ENCODE measurements at places on chromosomes 7 and 10.

DNA sequence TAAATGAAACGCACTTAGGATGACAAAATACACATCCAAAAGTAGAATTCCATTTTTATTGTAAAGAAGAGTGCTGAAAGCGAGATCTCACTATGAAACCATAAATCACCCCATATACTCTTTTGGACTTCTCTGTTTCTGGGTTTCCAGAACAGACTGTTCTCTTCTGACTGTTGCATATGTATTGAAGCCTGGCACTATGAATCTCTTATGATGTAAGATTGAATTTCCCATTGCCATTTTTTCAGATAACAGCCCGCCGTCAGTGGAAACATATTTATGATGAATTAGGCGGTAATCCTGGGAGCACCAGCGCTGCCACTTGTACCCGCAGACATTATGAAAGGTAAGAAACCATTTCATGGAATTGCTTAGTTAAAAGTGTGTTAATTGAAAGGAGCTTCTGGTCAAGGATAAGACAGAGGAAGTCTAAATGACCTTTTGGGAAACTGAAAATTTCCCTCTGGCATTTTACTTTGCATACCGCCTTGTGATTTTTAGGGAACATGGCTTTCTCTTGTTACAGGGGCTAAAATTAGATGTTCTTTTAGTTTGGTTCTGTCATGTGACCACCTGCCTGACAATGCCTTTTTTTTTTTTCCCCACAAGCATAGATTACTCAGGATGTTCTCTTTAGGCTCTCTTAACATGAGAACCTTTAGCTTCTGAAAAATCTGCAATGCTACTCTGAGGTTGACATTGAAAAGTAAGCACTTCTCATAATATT, 168.1 kb downstream of the ARID5B start:
- DNase-seq: no peak

GRCh38 chr10:116324951-116325635, 845 bp downstream of the CCDC172 start:
- DNase-seq: no peak

GRCh38 chr10:126247446-126247975, 140.8 kb downstream of the ADAM12 start:
- DNase-seq: no peak

DNA sequence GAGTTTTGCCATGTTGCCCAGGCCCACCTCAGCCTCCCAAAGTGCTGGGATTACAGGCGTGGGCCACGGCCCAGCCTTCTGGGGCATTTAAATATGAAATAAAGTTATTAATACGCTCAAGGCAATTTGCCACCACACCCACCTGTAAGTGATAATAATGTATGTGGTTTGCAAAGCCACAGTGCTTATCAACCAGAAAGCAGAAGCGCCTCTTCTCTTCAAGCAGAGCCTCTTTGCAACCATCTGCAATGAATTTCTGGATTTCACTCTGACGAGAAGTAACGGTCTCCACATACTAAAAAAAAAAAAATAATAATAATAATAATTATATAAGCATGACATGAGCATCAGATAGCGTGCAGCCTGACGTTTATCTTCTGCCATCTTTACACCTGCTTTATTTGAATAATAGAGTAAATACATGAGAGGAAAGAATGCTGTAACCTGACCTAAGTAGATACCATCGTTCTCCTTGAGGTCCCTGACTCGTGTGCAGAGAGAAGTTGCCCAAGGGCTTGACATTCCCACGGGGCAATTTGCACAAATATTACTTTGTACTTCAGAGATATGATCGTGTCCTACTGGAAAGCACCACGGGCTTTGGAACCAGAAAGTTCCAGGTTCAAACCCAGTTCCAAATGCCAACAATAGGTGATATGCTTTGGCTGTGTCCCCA, 34.0 kb downstream of the BRI3 start:
- no peak for DNase-seq

DNA sequence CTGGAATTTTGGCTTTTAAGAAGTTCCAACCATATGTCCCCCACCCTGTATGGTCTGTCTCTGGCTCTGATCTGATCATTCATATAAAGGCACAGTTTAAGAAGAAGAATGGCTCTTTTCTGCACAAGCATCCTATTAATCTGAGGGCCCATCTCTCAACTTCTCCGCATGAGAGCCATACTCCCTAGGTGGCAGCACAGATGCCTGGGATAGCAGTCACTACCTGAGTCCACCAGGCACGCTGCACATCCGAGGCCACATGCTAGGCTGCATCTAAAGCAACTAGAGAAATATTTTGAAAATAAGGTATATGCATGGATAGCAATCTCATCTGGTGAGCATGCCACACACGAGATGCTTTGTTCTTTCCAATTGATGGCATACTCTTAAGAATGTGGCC, 565.5 kb downstream of the PARD3 start:
- no peak for DNase-seq

- no peak for DNase-seq
Measured at GRCh38 chr10:21297603-21298383, 227.7 kb downstream of the SKIDA1 start.

DNA sequence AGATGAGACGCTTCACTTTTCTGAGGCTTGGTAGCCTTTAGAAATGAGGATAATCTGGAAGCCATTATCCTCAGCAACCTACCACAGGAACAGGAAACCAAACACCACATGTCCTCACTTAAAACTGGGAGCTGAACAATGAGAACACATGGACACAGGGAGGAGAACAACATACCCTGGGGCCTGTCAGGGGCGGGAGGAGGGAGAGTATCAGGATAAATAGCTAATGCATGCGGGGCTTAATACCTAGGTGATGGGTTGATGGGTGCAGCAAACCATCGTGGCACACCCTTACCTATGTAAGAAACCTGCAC, 48.9 kb downstream of the LRGUK start:
- DNase-seq: no peak

GRCh38 chr7:42440951-42441350, 203.9 kb upstream of the GLI3 start:
- no peak for DNase-seq

DNA sequence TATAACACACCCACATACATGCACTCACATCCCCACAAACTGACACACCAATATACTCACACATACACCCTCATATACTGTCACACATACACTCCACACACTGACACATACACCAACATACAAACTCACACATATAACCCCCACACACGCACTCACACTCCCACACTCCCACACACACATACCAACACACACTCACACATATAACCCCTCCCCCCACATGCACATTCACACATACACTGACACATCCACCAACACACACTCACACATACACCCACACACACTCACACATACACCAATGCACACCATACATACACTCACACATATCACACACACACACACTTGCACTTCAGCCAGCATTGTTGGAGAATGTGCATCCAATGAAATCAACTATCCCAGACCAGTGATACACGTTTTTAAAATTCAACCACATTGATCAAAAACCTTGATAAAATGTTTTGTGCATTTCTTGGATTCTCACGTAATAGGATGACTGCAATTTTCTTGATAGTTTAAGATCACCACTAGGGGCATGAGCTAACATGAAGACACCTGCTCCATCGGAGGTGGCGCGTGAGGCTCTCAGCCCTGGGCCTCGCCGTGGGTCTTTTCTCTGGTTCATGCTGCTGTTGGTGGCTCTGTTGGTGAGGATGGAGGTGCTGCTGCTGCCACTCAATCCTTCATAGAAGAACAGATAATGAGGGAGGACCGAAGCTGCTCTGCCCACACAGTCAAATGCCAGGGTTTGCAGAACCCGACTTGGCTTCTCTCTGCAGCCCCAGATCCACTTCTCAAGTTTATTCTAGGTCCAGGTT, 32.1 kb upstream of the CHST15 start:
- DNase-seq: no peak

DNA sequence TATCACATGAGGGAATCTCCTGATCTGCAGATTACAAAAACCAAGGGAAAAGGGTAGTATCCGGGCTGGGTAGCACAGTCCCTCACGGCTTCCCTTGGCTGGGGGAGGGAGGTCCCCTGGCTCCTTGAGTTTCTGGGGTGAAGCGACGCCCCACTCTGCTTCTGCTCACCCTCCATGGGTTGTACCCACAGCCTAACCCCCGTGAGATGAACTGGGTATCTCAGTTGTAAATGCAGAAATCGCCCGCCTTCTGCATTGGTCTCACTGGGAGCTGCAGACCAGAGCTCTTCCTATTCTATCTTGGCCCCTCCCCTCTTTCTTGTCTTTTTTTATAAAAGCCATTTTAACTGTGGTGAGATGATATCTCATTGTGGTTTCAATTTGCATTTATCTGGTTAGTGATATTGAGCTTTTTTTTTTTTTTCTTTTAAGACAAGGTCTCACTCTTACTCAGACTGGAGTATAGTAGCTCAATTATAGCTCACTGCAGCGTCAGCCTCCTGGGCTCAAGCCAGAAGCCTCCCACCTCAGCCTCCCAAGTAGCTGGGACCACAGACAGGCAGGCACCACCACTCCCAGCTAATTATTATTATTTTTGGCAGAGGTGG, 87.8 kb downstream of the ABCC2 start:
- peak; percentile 67 for DNase-seq
